Naive thymus-derived CD8-positive, alpha-beta T cell (primary cell): ENCODE measurements at places on chromosomes 12 and 14. TPM values are rescaled to one million over a fixed set of nuclear protein-coding genes. Genes with fewer than 3 reads are reported as not detected.

GRCh38 chr14:75711105-75711795, 50.2 kb downstream of the TTLL5 start:
- peaks cover 27% of the 10 kb centered on the region for H3K36me3 ChIP-seq
- H3K4me3 ChIP-seq, result no peak overlapping the region
- H3K27me3 ChIP-seq, result no peaks in the 10 kb centered on the region
- no peak overlapping the region for H3K27ac ChIP-seq
- DNase-seq, result peak; percentile 23
- H3K4me1 ChIP-seq, result no peaks in the 10 kb centered on the region

GRCh38 chr14:24390701-24391468, 7.9 kb upstream of the NYNRIN start:
- H3K36me3 ChIP-seq, result no peaks in the 10 kb centered on the region
- H3K27me3 ChIP-seq, result peaks cover 20% of the 10 kb centered on the region
- H3K4me3 ChIP-seq, result no peak overlapping the region
- no peak for DNase-seq

DNA sequence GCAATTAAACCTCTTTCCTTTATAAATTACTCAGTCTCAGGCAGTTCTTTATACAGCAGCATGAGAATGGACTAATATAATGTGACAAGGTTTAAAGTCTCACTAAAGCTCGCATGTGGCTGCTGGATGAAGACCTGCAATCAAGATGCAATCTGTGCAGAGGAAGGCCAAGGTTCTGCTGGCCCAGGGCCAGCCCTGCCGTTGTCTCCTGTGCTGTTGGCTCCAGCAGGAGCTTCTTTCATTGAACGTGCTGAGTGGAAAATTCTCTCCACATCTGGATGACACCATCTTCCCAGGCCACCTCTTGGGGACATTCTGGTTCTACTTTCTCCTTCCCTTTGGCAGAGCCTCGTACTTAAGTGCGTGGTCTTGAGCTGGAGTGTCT, 742.2 kb downstream of the VRK1 start:
- DNase-seq, result no peak
- H3K4me1 ChIP-seq, result peaks cover 31% of the 10 kb centered on the region
- H3K27me3 ChIP-seq, result no peaks in the 10 kb centered on the region

DNA sequence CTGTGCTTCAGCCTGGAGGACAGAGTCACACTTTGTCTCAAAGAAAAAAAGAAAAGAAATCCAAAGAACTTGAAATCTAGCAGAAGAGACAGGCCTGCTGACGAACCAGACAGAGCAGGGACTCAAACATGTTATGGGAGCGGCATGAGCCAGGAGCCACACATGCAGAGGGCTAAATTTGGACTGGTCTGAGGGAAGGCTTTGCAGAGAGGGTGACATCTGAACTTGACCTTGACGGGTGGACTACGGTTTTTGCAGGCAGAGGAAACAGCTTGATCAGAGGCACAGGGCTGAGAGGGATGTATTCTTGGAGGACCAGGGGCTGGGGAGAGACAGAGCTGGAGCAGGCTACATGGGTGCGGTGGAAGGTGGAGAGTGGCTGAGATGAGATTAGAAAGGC, 20.5 kb upstream of the SLC24A4 start:
- peaks cover under 1% of the 10 kb centered on the region for H3K4me1 ChIP-seq
- H3K27ac ChIP-seq, result no peak overlapping the region
- H3K4me3 ChIP-seq, result no peak overlapping the region
- DNase-seq, result no peak
- H3K27me3 ChIP-seq, result peaks cover 9% of the 10 kb centered on the region
- H3K36me3 ChIP-seq, result peaks cover 2% of the 10 kb centered on the region

GRCh38 chr12:83122623-83122934, 435.9 kb downstream of the TMTC2 start:
- no peaks in the 10 kb centered on the region for H3K4me1 ChIP-seq
- no peak overlapping the region for H3K4me3 ChIP-seq
- DNase-seq, result no peak
- H3K27ac ChIP-seq, result no peak overlapping the region
- no peaks in the 10 kb centered on the region for H3K27me3 ChIP-seq

Gene NID2
- not detected for total RNA-seq

Gene HOXC12
- total RNA-seq, result not detected

Gene CAPS2
- 7.7 TPM for total RNA-seq

Gene ERG28
- 12.7 TPM for total RNA-seq

Gene LRRC10
- not detected for total RNA-seq

Gene PLEKHG7
- not detected for total RNA-seq

Gene SLC4A8
- 0.41 TPM for total RNA-seq

Gene AQP6
- not detected for total RNA-seq

Gene LMBR1L
- total RNA-seq, result 270 TPM

Gene TC2N
- 309 TPM for total RNA-seq

Gene SLC22A17
- 20.8 TPM for total RNA-seq

Gene GPRC5D
- not detected for total RNA-seq

Gene LUM
- total RNA-seq, result not detected
